ENCODE measurements at places on chromosomes 16 and 17.
A peak's percentile ranks its signal among the peaks of the same experiment; 100 is the strongest.

- DNase-seq = no peak
These were observed 61.7 kb downstream of the MARF1 start for GRCh38 chr16:15581127-15581815.

DNA sequence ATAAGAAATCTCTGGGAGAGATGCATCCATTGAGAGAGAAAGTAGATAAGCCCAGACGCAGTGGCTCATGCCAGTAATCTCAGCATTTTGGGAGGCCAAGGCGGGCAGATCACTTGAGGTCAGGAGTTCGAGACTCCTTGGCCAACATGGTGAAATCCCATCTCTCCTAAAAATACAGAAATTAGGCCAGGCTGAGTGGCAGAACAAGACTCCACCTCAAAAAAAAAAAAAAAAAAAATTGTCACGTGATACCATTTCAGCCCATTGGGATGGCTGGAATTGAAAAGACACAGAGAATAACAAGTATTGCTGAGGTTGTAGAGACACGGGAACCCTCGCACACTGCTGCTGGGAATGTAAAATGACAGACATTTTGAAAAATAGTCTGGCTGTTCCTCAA is 2.9 kb upstream of the IL32 start:
- no peak for DNase-seq

GRCh38 chr16:69520800-69521602 is 44.8 kb upstream of the NFAT5 start:
- no peak for DNase-seq

DNA sequence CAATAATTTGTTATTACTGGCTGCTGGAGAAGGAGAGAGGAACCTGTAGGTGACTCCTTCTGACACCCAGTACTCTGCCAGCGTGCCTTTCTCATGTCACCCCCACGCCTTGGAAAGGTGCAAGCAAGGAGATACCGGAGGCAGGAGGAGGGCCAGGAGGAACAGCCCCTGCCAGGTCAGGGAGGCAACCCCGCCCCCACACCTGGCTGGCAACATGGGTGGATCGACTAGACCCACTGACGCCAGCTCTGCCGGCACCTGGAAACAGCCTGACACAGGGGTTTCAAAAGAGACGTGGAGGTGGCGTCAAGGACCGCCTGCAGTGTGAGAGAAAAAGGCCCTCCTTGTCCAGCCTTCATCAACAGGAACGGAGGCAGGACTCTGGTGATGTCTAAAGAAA is 62.3 kb downstream of the CYB5B start:
- no peak for DNase-seq

- DNase-seq = peak; percentile 92
These were observed at the start of gene HAPSTR1 for GRCh38 chr16:9090960-9091866. Gene HAPSTR1, plus strand, starts transcription at chr16:9091644. Its CDS starts 401 bp downstream, at chr16:9092045.

- no peak for DNase-seq
These were observed 129.4 kb upstream of the NOL11 start for GRCh38 chr17:67588326-67588725.

- DNase-seq = no peak
These were observed 20.5 kb downstream of the CDIP1 start for GRCh38 chr16:4517812-4518680.

- DNase-seq = no peak
These were observed 16.7 kb upstream of the SLC12A3 start for GRCh38 chr16:56848029-56848936.

DNA sequence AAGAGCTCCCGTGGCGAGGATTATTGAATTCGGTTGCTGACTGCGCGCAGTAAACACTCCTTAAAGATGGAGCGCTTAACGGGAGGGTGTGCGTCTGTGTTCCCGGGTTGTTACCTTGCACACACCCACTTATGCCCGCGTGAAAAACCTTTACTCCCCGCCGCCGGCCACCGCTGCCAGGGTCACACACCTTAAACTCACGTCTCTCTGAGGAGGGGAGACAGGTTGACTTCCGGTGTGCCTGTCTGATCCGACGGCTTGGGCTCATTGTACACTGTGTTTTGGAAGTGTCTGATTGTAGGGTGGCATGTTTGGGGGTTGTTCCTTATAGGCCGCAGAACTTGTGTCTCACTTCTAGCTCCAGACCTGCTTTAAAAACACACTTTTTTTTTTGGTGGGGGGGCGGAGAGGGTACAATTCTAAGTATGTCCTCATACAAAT is 66.8 kb downstream of the KPNA2 start:
- no peak for DNase-seq

- no peak for DNase-seq
These were observed 148.7 kb downstream of the FTO start for GRCh38 chr16:53852678-53853077.

DNA sequence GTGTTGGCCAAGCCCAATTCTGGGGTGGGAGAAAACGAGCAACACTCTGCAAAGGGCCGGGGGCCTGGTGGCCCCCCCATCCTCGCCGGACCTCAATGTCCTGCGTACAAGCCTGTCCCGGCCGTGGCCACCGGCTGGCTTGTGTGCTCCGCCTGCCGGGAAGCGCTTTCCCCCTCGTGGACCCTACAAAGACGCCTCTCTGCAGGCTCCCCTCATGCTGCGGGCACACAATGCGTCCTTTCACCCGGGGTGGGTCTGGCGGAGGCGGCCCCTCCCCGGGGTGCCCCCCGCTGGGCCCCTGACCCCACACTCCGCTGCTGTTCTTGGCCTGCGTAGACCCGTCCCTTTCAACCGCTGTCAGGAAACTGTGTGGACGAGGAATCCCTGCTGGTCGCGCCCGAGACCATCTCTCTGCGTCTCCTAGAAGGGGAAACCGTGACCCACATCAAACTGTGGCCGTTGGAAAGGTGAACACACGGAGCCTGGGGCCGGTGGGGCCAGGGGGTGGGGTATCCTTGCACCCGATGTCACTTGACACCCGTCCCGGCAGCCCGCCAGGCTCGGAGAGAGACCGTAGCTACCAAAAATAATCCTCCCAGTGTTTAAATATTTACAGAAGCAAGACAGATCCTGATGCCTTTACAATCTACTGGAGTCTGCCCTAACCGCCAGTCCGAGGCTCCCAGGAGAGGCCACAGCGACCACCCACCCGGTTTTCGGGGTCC is 43.6 kb downstream of the TBC1D16 start:
- no peak for DNase-seq

DNA sequence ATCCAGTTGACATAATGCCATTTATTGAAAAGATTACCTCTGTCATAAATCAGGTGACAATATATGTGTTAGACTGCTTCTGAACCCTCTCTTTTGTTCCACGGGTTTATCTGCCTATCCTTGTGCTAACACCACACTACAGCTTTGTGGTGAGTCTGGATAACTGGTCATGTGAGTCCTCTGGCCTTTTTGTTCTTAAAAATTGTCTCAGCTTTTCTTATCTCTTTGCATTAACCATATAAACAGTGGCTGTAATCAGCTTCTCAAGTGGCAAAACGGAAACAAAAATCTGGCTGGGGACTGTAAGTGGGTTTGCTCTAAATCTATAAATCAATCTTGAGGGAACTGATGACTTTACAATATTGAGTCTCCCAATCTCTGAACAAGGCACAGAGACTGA is 44.6 kb downstream of the STX8 start:
- no peak for DNase-seq

- DNase-seq = no peak
These were observed 10.4 kb downstream of the GPRC5C start for GRCh38 chr17:74442291-74442669.

GRCh38 chr16:12532871-12533610 is 270.6 kb downstream of the CPPED1 start:
- DNase-seq = no peak

DNA sequence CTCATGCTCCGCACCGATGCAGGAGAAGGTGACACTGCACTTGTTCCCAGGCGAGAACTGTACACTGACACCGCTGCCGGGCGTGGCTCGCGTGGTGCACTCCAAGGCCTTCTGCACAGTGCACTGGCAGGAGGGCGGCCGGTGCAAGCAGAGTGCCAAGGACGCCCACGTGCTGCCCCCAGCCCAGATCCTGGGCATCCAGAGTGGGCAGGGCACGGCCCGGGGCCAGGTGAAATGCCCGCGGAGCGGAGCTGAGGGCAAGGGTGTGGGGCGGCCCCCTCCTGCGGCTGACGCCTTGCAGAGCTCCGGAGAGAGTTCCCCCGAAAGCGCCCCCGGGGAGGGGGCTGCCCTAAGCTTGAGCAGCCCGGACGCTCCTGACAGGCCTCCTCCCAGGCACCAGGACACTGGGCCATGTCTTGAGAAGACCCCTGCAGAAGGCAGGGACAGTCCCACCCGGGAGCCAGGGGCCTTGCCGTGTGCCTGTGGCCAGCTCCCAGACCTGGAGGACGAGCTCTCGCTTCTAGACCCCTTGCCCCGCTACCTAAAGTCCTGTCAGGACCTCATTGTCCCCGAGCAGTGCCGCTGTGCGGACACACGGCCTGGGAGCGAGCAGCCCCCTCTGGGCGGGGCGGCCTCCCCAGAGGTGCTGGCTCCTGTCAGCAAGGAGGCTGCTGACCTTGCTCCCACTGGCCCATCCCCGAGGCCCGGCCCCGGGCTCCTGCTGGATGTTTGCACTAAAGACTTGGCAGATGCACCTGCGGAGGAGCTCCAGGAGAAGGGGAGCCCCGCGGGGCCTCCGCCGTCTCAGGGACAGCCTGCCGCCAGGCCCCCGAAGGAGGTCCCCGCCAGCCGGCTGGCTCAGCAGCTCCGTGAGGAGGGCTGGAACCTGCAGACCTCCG is 21.9 kb upstream of the JPT2 start:
- DNase-seq = no peak

GRCh38 chr17:29376667-29377270 is 13.4 kb upstream of the TAOK1 start:
- no peak for DNase-seq

GRCh38 chr17:83054518-83055125 is 24.8 kb upstream of the METRNL start:
- DNase-seq = no peak

DNA sequence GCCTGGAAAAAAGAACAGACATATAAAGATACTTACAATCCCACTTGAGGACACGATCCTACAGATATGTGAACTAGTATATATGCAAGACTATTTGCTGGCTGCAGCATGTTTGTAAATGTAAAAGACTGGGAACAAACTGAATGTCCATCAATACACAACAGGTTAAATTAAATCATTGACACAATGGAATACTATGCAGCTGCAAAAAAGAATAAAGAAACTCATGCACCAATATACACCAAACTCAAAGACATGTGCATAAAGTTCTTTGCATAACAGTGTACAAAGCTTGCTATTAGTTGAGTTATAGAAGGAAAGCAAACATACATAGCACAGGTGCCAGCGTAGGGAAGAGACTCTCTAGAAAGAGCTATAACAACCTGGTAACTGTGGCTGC is 61.9 kb upstream of the SREBF1 start:
- DNase-seq = no peak

DNA sequence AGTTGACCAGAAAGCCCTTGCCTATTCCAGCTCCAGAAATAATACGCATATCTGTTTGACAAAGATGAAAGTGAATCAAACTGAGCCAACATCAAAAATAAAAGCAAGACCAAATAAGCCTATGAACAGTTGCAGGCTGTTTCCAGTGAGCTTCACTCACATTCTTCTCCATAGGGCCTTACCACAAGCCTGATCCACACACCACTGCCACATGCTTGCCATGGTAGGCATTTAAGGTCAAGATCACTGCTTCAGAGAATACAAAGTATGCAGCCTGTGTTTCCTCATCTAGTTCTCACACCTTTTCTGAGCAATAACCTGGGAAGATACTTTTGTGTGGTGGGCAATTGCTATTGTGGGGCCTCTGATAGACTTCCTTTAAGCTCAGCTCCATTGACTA is 1060.2 kb downstream of the CDH11 start:
- DNase-seq = no peak

DNA sequence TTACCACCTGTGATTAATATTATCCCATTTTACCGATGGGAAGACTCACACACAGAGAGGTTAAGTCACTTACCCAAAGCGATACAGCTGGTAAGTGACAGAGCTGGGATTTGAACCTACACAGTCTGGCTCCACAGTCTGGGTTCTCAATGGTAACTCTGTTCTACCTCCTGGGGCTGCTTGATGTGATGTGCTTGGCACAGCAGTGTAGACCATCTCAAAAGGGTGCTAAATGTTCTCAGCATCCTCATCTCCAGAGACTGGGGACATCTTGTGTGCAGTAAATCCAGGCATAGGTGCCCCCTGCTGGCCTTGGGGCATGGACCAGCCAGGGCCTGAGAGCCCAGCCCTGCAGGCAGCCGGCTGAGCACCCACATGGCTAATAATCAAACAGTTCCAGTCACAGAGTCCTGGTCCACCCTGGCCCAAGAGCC is 15.4 kb upstream of the KATNB1 start:
- DNase-seq = no peak

GRCh38 chr16:56990407-56991286 is 1.3 kb downstream of the NLRC5 start:
- no peak for DNase-seq

DNA sequence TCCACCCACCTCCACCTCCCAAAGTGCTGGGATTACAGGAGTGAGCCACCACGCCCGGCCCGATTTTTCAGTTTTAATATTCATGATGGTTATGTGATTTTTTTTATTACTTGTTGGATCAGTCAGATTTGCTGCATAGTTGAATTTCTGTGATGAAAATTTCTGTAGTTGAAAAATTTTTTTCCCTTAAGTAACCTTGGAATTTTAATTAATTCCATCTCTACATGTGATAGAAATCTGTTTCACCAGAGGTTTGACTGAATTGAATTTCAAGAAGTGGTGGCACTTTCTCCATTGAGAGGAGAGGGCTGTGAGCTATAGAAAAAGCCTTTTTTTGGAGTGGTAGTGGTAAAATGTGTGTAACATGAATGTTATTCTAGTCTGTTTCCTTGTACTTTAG is 24.7 kb downstream of the WIPF2 start:
- no peak for DNase-seq

DNA sequence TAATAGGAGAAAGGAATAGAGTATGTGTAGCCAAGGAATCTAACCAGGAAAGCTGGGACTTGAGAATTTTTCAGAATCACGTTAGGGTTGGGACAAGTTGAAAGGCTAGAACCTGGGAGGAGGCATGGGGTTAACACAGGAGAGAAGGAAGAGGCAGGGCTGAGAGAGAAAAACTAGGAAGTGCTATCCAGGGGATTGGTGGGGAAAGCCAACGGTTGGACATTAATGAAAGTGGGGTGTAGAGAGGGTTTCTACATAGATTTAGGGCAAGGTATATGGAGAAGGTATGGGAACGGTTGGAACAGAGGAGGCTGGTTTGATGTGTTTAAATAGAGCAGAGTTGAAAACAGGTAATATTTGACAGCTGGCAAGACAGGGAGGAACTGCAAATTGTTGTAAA is 2.7 kb downstream of the SRRM2 start:
- no peak for DNase-seq

DNA sequence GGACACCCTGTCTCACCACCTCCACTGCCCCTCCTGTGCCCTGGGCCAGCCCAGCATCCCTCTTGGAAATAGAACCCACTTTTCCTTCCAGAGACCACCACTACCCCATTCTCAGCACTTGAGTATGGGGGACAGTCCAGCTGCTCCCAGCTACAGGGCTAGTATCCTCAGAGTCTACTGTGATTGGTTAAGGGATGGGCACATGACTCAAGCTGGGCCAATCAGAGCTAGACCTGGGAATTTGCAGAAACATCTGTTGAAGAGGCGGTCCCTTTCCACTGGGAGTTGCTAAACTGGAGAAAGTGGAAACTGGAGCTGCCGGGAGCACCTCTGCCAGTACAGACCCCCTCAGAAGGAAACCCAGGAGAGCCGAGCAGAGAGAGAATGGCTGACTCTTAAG is 156.6 kb downstream of the GSG1L start:
- DNase-seq = no peak
